ENCODE measurements at places on chromosomes 2 and 18.

DNA sequence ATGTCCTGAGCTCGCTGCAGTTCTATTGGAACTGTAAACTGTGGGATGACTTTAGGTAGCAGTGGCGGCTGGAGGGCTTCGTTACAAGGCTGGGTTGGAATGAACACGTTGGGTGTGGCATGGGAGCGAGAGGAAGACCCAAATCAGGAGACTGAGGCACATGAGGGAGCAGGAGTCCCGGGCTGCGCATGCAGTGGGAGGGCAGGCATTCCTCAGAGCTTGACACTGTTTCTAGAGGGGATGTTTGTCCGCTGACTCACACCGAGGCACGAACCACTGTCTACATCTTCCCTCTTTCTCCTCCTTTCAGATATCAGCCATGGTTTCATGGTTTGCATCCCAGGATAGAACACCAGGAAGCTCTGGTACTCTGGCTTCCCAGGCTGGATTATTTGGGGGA lies 40.6 kb upstream of the LAMA1 start:
- DNase-seq = no peak

DNA sequence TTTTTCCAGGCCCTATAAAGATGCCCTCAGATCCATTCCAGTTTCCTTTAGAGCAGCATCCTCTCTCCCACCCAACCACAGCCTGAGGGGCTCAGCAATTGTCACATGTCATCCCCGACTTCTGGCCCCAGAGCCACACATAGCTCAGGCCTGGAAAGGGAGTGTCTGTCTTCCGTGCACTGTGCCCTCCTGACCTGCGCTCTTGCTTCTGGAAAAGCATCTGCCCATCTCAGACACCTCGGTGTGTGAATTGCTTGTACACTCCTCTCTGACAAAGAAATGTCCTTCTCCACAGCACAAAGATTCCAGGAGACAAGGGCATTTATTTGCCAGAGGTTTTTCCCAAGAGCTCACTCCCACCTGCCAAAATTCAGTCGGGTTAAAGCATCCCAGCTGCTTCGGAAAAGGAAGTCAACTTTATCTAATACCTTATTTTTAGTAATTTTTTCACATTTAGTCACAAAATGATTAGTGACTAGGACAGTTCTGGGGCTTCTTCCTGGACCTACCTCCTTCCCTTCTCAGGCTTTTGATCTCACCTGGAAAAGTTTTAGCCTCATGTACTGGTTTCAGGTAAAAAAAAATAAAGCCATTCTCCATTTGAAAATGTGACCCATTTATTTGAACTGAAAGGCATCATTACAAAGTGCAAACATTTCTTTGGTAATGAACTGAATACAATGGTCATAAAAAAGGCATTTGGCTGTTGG lies 112.9 kb downstream of the PXDN start:
- no peak for DNase-seq

GRCh38 chr2:98479959-98480524 lies 35.4 kb downstream of the INPP4A start:
- DNase-seq = no peak

GRCh38 chr2:108220191-108220590 lies 19.6 kb upstream of the SULT1C3 start:
- no peak for DNase-seq

GRCh38 chr2:20506201-20506685 lies 59.4 kb downstream of the RHOB start:
- no peak for DNase-seq

DNA sequence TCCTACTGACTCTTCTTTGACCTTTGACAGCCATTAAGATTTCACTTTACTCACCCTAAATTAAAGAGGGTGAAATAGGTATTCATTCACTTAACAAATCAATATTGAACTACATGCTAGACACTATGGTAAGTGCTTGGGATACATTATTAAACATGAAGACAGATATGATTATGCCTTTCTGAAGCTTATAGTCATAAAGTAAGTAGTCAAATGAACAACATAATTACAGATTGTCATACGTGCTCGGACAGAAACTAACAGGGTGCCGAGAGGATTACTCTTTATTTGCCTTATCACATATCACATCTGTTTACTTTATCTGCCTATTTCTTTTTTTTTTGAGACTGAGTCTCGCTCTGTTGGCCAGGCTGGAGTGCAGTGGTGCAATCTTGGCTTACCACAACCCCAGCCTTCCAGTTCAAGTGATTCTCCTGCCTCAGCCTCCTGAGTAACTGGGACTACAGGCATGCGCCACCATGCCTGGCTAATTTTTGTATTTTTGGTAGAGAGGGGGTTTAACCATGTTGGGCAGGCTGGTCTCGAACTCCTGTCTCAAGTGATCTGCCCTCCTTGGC lies 9.8 kb downstream of the ACVR2A start:
- no peak for DNase-seq

- no peak for DNase-seq
Measured at GRCh38 chr18:23291456-23292205, 156.3 kb downstream of the CABLES1 start.

DNA sequence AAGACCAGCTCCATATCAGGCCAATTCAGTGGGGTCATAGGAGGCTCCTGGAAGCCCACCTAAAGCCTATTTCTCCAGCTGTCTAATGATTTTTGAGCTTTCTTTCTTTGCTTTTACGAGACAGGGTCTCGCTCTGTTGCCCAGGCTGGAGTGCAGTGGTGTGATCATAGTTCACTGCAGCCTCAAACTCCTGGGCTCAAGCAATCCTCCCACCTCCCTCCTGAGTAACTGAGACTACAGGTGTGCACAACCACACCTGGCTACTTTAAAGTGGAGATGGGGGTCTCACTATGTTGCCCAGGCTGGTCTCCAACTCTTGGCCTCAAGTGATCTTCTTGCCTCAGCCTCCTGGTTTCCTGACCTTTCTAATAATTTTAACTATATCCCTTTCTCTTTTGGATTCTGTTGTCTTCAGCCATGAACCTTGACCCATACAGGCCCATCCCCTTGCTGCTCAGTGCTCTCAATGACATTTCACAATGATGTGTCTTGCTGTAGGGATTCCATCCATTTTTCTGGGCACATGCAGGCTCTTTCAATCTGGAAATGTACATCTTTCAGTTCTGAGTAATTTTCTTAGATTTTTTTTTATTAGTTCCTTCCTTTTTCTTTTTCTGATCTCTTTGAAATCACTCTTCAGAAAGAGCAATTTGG lies 29.7 kb downstream of the GNLY start:
- no peak for DNase-seq

DNA sequence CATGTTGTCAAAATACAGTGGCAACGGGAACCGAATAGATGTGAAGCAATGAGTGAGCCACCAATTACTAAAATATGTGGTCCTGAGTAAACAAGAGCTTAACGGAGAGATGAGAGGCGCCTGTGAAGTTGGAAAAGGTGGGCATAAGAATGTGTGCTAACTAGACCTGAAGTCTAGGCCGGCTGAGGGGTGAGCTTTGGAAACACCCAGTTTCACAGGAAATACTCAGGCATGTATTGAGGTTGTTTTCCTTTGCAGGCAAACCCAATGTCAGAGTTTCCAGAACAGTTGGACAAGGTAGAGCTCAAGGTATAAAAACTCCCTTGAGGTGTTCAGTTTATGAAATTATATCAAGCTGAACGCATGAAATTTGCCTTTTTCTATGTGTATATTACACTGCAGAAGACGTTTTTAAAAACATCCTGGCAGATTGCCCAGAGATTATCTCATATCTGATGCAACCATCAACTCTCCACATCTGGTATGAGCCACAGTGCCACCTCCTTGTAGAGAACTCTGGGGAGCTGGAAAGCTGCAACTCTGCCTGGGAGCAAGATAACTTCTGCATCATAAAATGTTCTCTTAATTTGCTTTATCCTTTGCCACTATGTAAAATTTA lies 3.9 kb upstream of the WDSUB1 start:
- no peak for DNase-seq

GRCh38 chr2:134593519-134593918 lies 125.3 kb downstream of the TMEM163 start:
- DNase-seq = no peak

DNA sequence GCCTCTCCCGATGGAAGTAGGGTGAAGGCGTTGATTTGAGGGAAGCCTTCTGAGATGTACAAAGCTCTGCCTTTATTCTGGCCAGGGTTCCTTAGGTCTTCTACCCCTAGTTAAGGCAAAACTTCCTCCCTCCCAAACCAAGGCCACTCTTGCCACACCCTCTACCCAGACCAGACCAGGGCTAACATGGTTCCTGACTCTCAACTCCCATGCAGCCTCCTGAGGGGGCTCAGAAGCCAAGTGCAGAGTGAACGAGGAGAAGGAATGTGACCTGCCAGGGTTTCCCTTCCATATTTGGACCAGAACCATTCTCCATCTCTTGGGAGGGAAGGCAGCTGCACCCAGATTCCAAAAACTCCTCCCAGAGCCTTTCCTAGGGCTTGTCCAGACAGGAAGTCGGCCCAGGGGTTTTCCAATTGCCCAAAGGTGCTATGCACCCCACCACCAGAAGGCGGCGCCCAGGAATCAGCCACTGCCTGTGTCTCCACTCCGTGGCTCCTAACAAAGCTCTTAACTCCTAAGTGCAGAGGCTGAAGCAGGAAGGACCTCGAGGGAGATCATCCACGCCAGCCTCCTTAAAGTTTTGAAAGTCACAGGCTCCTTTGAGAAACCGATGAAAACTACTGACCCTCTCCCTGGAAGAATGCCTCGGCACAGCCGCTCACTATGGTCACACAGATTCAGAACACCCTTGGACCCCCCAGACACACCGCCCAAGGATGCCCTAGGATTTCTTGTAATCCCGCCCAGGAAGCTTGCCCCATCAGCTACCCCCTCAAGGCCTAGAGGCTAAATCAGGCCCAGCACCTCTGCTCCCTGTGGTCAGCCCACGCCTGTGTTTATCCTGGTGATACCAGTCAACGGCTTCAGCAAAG lies 157.8 kb downstream of the SMAD2 start:
- DNase-seq = peak; percentile 28

- no peak for DNase-seq
Measured at GRCh38 chr18:2336690-2337392, 234.5 kb downstream of the METTL4 start.

GRCh38 chr2:233802132-233802815 lies 24.1 kb downstream of the MROH2A start:
- no peak for DNase-seq

- no peak for DNase-seq
Measured at GRCh38 chr2:217804791-217805667, 197.8 kb downstream of the TNS1 start.

- no peak for DNase-seq
Measured at GRCh38 chr2:120899771-120900170, 164.1 kb downstream of the GLI2 start.

DNA sequence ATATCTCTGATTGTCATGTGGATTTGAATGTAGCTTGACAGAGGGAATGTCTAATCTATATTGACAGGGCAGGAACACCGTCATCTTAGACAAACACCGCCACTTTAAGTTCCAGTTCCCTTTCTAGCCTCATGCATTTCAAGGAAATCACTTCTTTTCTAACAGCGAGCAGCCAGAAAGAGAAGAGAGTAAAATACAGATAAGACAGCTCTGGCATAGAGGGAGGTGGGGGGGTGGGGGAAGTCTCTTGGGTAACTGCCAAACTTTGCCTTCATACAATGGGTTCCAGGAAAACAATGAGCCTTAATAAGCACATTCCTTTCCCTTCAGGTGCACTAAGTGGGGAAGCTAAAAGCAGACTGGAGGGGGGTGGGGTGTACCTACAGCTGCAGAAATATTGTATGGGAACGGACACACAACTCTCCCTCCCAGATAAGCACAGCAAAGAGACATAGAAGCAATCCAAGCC lies 37.2 kb downstream of the CASP10 start:
- no peak for DNase-seq

DNA sequence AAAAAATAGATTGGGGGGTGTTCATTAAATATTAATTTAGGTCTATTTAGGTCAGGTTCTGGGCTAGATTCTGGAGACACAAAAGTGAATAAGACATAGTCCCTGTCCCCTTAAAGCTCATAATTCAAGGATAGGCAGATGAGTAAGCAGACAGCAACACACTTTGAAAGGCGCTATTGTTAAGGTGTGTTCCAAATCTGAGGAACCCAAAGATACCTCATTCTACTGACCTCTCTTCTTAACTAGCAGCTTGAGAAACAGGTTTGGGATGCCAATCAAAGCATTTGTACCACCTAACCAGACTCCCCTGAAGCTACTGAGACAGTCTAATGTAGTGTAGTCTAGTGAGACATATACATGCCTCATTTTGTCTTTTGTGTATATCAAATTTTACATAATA lies 34.8 kb downstream of the SEMA4F start:
- no peak for DNase-seq

DNA sequence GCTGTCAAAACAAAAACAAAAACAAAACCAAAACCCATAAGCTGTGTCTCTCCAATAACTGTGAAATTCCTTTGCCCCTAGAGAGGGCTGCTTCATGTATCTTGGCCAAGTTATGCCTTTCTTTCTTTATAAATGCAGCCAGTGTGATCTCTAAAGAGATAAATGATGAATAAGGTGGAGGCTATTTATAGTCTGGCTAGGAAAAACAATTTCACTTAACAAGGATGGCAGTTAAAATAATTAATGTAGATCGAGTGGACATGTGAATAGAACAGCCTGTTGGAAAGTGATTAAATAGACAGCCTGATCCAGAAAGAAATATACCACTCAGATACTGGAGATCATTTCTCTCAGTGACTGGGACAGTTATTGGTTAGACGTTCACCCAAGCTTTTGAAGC lies 1666.9 kb upstream of the CELF4 start:
- DNase-seq = no peak

- DNase-seq = no peak
Measured at GRCh38 chr2:227386630-227387029, 1.1 kb downstream of the SCYGR1 start.

DNA sequence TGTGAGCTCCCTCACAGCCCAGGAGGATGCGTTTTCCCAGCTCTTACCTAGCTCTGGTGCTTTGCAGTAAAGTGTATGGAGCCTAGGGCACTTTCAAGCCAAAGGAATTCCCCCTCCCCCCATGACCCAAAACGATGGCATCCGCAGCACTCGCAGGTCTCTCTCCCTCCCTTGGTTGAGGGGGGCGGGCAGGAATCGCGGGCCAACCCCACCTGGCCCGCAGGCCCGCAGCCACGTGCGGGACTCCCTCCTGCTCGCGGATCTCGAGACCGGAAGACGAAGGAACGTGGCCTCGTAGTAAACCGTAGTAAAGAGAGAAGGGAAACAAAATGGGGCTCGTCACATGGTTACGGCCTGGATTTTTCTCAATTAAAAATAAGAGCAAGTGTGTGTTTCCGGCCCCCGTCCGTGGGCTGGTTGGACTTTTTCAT lies 8.5 kb downstream of the IRS1 start:
- no peak for DNase-seq

DNA sequence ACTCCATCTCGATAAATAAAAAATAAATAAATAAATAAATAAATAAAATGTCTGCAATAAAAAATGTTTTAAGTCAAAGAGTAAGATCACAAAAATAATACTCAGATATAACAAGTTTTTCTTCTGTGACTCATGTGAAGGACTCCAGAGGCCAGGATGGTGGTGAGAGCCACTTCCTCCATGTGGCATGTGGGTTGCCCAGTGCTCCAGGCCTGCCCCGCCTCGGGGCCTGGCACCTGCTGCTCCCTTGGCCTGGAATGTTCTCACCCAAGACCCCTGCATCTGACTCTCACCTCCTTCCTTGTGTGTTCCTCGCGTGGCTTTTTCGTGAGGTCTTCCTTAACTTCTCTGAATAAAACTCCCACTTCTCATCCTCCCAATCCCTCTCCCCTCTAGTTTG lies 77.4 kb upstream of the LDLRAD4 start:
- no peak for DNase-seq

All from stimulated activated CD8-positive, alpha-beta memory T cell treated with anti-CD3 and anti-CD28 coated beads, Interleukin-2, amount 100 ng/mL, for 1 hour (primary cell).